NCI-H1048 (cell line): ENCODE measurements at places on chromosomes 3 and 15.

GRCh38 chr3:40766396-40766795, 241.6 kb downstream of the ZNF621 start:
- DNase-seq: no peak

DNA sequence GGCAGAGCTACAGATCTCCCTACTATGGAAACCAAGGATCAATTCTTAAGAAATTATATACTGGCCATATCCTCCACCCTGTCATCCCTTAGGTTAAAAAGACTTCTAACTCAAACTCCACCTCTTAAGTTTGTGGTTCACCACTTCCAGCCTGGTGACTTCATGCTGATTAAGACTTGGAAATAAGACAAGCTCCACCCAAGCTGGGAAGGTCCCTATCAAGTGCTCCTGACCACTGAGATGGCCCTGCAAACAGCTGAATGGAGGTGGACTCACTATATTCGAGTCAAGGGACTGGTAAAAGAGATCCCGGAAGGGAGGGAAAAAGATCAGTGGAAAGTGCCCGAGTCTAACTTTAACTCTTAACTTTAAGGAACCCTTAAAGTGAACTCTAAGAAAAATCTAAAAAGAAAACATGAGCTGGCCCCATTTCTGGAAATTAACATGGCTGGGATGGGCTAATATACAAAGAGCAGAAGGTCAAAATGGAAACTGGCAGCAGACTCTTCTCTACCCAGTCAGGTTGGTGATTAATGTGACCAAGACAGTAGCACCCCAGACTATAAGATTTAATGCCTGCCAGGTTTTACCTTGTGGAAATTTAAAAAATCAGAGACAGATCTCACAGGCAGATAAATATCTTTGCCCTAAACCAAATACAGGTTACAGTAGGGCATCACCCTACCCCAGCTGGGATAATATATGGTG, 43.9 kb downstream of the PPCDC start:
- no peak for DNase-seq

- DNase-seq: no peak
These were observed 164.9 kb downstream of the NR2F2 start for GRCh38 chr15:96495386-96495785.

DNA sequence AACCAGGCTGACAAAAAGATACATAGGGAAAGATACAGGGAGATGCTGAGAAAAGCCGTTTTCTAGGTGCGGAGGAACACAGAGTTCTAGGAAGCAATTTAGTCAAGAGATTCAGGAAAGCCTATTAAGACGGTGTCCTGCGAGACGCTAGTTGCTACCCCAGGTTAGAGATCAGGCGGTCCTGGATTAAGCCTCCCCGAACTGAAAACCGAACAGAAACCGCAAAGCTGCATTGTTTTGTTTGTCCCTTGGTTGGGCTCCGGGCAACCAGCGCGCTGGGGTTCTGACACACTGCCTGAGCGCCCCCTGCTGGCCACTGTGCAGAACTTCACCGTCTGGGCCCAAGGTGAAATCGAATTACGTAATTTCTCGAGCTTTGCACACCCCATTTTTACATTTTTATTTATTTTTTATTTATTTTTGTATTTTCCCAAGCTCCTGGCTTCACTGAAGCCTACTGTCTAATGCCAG, 37.3 kb upstream of the NDUFB4 start:
- peak; percentile 74 for DNase-seq

DNA sequence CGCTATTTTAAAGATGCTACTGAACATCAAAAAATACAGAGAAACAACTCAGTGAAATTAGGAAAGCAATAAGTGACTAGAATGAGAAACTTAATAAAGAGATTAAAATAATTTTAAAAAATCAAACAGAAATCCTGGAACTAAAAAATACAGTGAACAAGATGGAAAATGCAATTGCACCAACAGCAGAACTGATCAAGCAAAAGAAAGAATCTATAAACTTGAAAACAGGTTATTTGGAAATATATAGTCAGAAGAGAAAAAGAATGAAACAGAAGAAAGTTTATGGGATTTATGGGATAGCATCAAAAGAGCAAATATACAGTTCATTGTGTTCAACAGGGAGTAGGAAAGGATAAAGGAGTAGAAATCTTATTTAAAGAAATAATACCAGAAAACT, 53.3 kb downstream of the MEX3B start:
- no peak for DNase-seq
